ENCODE measurements at places on chromosomes 3 and 15.

DNA sequence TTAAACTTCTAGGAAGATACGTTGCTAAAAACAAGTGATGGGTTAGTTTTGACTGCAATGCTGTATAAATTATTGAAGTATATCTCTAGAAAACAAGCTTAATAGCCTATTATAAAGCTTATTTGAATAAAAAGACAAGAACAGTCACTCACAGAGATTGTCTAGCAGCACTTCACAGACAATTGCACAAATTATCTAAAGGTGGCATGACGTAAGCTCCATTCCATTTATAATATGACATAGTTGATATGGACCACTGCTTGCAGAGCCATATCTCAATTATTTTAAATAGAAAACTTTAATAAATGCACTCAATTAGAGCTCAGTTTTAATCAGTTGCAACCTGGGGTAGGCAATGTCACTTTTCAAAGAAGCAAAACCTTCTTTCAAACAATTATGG is 319.9 kb upstream of the GBE1 start:
- DNase-seq: no peak

- no peak for DNase-seq
Observed at GRCh38 chr3:22117751-22118346, 366.8 kb upstream of the ZNF385D start.

DNA sequence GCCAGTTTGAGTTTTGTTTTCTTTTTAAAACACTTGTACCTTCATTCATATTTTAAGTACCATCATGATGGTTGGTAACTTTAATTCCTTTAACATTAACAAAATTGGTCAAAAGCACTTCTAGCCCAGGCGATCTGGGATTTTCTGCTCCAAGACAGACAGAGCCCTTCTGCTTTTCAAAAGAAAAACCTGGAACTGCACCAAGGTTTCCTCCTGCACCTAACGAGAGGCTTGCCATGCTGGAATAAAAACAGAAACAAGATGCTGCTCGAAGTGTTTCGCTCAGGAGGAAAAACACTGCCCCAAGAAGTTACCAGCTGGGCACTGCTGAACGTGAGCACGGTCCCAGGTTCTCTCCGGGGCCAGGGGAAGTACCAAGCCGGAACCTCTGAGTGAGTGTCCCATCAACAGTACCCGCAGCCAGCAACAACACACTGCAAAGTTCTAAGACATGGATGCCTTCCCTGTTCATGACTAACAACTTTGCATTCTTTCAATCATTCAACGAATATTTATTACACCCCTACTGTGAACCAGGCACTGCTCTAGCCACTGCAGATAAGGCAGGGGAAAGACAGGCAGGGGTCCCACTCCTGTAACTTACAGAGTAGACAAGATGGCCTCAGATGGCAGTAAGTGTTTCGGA is 98.8 kb downstream of the XXYLT1 start:
- no peak for DNase-seq

DNA sequence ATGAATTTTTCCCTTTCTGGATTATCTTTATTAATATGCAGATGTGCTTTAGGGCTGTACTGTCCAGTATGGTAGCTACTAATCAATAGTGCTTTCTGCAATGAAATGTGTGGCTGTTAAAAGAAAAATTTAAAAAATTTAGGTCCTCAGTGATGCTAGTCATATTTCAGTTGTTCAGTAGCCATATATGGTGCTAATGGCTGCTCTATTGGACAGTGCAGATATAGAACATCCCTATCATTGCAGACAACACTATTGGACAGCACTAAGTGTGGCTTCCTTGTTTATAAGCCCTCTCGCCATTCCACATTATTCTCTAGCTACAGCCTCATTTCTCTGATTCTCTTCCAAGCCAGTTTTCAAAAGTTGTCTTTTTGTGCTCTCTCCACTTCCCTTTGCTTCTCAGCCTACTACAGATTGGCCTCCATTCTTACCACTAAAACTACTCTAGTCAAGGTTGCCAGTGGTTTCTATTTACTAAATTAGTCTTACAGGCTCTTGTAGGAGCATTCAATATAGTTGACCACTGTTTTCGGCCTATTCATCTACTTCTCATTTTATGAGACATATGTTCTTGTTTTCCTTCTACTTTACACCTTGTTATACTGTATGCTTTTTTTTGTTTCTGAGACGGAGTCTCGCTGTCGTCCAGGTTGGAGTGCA is 9.5 kb downstream of the MAPK6 start:
- no peak for DNase-seq

- DNase-seq: peak; percentile 66
Observed at GRCh38 chr3:5426094-5426883, 238.8 kb downstream of the EDEM1 start.

- DNase-seq: no peak
Observed at GRCh38 chr3:22671848-22672247, 531.3 kb upstream of the UBE2E2 start.

DNA sequence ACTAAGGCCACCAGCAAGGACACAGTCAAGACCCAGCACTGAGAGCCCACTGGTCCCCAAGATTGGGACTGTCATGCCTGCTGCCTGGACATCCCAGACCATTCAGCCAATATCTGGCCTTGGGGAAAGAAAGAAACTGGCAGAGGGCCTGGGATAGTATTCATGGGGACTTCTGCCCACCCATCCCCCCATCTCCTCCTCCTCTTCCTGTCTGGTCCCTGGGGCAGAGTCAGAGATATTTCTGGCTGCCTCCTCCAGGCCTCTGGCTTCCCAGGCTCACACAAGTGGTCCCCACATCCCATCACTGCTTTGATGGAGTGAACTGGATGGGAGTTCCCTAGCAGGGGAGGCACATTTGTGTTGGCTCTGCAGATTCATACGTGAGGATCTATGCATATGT is 4.2 kb upstream of the RASL12 start:
- DNase-seq: no peak

DNA sequence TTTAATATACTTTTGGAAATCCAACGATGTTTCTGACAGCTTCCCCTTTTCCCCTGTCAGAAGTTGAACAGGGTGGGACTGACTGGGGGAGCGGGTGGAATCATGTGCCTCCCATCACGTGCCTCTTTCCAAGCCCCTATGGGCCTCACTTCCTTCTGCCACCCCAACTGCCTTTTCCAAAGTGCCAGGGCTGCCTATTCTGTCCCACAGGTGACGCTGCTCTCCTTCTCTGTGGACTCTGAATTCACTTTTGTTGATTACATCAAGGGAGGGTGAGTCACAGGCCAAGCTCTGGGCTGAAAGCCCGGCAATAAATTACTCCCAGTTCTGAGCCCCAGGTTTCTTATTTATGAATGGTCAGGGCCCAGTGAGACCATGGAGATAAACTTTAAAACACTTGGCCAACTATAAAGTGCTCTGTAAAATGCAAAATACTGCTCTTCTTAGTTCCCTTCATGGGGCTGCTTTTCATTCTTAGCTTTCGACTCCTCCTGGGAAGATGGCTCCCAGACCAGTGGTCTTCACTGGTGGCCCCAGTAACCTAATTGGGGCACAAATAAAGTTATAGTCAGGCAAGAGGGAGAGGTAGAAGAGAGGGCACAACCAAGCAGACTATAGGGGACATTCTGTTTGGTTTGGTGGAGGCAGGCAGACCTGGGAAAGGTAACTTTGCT is 12.3 kb downstream of the CPNE9 start:
- DNase-seq: peak; percentile 57

DNA sequence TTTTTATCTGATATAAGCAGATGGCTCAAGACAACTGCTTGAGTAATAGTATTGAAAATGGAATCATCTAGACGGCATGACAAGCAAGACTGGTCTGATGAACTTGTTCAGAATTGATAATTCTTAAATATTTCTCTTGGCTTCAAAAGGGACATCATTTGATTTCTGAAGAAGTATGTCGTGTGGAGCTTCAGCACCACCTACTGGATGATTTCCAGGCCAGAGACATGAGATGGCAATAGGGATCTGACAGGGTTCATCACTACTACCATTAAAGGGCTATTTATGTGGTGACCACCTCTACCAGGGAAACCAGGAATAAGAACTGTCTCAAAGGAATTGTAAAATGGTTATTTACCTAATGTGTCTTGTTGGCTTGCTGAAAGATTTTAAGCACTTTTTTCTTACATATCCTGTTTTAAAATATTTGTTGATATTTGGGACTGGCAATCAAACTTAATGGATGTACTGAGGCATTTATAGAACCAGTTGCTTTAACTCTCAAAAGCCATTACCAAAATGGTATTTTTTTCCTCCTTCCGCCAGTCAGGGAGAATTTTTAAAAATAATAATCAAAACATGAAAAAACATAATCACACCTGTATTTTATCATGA is 99.5 kb upstream of the FAM98B start:
- DNase-seq: no peak

DNA sequence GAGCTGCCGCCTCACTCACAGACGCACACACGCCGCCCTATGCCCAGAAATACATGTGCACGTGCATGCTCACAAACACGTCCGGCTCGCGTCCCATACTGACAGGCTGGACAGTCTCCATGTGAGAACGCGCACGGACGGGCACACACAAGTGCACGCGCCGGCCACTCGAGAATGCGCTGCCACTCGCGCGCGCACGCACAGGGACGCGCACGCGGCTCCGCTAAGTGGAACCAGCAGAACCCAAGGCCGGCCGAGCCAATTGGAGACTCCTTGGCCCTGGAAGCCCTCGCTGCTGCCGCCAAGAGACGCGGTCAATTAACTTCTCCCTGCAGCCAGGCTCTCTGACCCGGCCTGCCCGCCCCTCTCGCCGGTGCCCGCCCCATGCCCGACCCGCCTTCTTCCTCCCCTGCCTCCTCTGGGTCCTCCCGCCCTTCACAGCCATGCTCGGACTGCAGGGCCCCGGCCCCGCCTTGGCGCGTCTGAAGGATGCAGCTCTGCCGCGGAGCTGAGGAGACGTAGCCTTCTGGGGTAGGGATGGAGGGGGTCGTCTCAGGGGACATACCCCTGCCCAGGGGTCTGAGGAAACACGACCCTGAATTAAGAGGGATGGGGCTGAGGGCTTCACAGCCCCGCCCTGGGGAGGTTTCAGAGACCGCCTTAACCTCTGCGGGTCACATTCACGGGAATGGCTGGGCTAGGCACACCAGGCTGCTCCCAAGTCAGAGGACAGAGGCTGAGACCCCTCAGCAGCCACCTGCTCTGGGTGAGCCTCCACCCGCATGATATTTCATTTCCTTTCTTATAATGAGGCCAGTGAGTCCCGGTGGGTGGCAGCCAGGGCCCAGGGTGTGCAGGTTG is 15.0 kb downstream of the PTH1R start:
- peak; percentile 65 for DNase-seq

DNA sequence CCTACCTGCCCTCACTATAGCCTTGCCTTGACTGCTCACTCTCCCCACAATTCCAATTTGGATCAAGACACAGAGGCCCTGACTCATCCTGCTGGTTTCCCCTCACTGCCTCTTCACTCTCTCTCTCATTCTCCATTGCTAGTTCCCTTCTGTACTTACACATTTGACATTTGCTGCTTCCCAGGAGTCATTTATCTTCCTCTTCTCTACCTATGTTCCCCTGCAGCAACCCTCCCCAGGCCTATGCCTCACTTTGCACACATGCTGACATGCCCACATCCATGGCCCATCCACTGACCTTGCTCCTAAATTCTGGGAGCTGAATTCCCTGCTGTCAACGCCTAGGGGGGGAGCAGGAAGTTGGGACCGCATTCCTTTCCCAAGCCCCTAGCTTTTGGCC is 82.2 kb downstream of the SRGAP3 start:
- DNase-seq: no peak

GRCh38 chr3:31767920-31768319 is 213.1 kb downstream of the OSBPL10 start:
- no peak for DNase-seq

DNA sequence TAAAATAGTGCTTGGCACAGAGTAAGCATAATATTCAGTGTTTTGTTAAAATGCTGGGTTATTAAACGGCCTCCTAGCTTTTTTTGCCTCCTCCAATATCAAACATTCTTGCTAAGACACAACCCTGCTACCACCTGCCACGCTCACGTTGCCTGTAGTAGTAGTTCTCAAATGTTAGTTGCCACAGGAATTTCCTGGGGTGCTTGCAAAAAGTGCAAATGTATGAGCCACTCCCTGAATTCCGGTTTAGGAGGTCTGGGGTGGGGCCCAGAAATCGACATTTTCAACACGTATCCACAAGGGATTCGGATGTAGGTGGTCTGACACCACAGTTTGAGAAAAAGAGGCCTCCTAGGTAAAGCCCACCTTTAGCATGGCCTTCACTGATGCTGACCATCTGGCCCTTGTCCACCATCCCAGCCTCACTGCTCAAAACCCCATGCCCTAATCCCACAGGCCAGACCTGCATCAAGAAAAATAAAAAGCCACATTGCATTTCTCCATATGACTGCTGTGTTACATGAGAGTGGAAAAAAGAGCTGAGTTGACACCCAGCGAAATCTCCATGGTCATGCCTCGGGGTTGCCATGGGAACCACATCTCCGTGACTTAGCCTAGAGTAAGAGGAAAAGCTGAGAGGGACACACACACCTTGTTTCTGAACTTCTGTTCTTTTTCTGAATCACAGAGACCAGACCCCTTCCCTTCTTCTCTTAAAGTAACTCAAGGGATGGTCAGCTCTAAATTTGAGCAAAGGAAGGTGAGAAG is 116.4 kb upstream of the HES1 start:
- no peak for DNase-seq

GRCh38 chr3:4019501-4019900 is 220.3 kb downstream of the LRRN1 start:
- DNase-seq: no peak

- no peak for DNase-seq
Observed at GRCh38 chr3:144314946-144315345, 343.3 kb downstream of the DIPK2A start.

DNA sequence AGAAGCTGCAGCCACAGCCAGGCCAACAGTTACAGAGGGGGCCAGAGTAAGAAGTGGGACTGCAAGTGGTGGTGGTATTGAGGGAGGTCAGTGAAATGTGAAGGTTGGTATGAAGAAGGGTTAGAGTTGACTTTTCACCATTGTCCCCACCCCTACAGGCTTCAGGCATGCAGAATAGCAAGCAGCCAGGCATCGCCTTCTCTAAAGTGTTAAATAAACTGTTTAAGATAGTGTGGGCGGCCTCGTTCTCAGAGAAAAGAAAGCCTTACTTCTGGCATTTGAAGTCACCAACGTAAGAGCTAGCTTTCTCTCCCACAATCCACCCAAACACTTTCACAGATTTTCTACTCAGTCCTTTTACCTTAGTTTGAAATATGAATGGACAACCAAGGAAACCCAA is 230.0 kb upstream of the CTDSPL start:
- no peak for DNase-seq
